Prostate gland (tissue), 2 donors: ENCODE measurements at places on chromosomes 2 and 18. TPM values are rescaled to one million over a fixed set of nuclear protein-coding genes. Genes with fewer than 3 reads are reported as not detected.
A peak's percentile ranks its signal among the peaks of the same experiment; 100 is the strongest.

The EVX2 gene
- 1.2 TPM for total RNA-seq

The ZNF519 gene
- 6.5 TPM for total RNA-seq

GRCh38 chr18:1227025-1227424 is 322.4 kb downstream of the ADCYAP1 start:
- H3K27me3 ChIP-seq = no peaks in the 10 kb centered on the region
- no peak for DNase-seq
- no peaks in the 10 kb centered on the region for H3K36me3 ChIP-seq

DNA sequence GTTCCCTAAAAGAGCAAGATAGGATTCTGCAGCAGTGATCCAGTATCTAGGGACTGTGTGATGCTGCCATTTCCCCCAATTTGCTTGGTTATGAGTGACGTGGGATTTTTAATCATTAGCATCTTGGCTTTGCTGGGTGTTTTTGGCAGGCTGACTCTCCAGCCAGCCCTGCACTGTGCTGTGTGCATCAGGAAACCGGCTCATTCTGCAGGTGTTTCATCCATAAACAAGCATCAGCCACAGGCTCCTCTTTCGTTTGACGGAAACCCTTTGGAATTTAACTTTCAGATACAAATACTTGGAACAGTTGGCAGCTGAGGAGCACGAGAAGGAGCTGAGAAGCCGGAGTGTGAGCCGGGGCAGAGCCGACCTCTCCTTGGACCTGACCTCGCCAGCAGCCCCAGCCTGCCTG is 135.9 kb downstream of the TPGS2 start:
- H3K4me3 ChIP-seq = peak overlapping the region; percentile 13
- no peaks in the 10 kb centered on the region for H3K36me3 ChIP-seq
- peak overlapping the region; percentile 67 for H3K27ac ChIP-seq
- H3K4me1 ChIP-seq = no peaks in the 10 kb centered on the region

GRCh38 chr2:130252880-130253645 is 54.8 kb upstream of the TUBA3E start:
- H3K36me3 ChIP-seq = no peaks in the 10 kb centered on the region
- DNase-seq = no peak
- peak overlapping the region; percentile 18 for H3K4me3 ChIP-seq
- H3K27me3 ChIP-seq = no peaks in the 10 kb centered on the region

The SLC30A3 gene
- 102 TPM for total RNA-seq
